ENCODE measurements at places on chromosomes 1 and 21. TPM values are rescaled to one million over a fixed set of nuclear protein-coding genes. Genes with fewer than 3 reads are reported as not detected.

The OXCT2 gene
- total RNA-seq = not detected

The S100A7 gene
- total RNA-seq = not detected

The IL19 gene
- not detected for total RNA-seq

The CAMK2N1 gene
- 1.9 TPM for total RNA-seq

The INKA2 gene
- not detected for total RNA-seq

The CCDC17 gene
- not detected for total RNA-seq

The RNU1-4 gene
- under 0.01 TPM for total RNA-seq

The THBS3 gene
- 40.3 TPM for total RNA-seq

The MX1 gene
- total RNA-seq = 82.5 TPM

The SYPL2 gene
- 8.1 TPM for total RNA-seq

The ADAMTS4 gene
- 109 TPM for total RNA-seq

The ANKRD34A gene
- 13.6 TPM for total RNA-seq

The GBP5 gene
- total RNA-seq = not detected

The NUAK2 gene
- 0.85 TPM for total RNA-seq

The ANGPTL7 gene
- 2.0 TPM for total RNA-seq

The PHLDA3 gene
- total RNA-seq = 111 TPM

The CYP4Z1 gene
- total RNA-seq = 4.8 TPM

The FUBP1 gene
- 90.3 TPM for total RNA-seq

The RNF223 gene
- total RNA-seq = not detected

The FCRLA gene
- total RNA-seq = not detected

The PRAMEF10 gene
- total RNA-seq = not detected

The ACBD3 gene
- 31.5 TPM for total RNA-seq

Data from ascending aorta (tissue), 2 donors.